ENCODE measurements at places on chromosomes 2 and 18.

DNA sequence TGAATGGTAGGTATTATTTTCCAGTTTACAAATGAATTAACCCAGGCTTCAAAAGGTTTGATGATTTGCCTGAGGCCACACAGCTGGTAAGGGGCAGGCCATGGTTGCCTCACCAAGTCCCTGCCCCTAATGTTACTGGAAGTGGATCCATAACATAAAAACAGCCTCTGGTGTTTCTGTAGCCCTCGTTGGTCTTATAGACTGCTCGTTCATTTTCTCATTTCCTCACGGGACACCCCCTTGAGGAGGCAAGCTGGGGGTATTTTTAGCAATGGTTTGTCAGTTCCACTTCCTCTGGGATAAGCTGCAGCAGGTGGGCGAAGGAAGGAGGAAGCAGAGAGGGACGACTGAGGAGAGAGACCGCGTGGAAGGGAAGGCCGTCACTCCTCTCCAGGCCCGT, 32.9 kb upstream of the NDUFV2 start:
- DNase-seq, result no peak

GRCh38 chr2:145067549-145068030, 547.7 kb upstream of the ZEB2 start:
- no peak for DNase-seq

DNA sequence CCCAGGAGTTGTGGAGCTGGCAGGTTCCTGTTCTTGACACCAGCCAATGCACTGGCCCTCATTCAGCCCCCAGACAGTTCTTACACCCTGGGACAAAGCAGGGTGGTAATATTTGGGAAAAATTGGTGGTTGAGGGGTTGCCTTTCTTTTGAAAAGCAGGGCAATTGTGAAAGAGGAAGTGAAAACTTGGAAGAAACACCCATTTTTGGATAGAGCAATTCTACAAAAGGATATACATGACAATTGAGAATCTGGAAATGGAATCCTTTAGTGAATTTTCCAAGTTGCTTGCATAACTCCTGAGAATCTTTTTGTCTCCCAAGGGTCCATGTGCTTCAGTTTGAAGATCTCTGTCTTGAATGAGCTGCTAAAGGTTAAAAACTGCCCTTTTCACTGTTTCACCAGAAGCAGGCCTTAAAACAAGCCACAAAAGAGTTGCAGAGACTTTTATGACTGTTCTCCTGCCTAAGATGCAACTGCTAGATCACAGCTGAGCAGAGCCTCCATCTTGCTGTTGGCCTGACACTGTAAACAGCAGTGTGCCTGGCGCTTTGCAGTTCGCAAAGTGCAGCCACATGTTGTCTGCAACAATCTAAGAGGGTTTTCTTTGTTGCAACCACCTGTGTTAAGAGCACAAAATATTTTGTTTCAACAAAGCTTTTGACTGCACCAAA, 11.8 kb downstream of the COL4A4 start:
- DNase-seq, result no peak

DNA sequence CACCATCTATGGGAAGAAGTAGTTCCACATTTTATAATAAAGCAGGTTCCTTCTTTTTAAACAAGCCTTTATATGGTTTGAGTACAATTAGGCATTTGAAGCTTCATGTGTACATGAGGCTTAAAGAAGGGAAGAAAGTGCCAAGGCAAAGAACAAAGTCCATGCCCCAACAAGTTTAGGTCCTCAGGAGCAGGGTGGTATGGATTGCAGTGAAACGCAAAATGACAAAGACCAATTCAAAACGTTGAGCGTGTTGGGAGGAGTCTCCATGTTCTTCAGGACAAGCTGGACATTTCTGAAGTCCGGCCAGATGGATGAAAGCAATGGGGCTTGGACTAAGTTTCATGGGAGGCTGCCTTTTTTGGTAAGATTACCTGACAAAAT, 78.8 kb upstream of the FZD5 start:
- no peak for DNase-seq

DNA sequence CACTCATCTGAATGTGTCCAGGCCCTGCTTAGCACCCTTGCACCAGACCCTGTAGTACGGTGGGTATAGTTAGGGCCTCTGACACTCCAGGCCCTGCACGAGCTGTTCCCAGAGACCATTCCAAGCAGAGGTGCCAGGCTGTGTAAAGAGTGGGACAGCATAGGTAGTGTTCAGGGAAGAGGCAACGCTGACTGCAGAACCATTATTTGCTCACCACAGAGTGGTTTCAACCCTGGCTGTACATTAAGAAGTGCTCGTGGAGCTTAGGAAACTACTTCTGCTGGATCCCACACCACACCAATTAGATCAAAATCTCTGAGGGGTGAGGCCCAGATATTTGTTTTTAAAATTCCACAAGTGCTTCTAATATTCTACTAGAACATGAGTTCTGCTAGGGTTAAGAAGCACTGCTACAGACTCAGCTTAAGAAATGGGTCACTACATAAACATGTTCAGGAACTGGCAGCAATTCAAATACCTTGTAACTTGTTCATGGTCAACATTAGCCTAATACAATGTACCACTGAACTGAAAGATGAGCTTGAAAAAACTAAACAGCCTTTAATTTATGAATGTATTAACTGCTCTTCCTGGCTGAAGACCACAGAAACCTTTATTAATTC, 183.0 kb downstream of the MYO5B start:
- no peak for DNase-seq

DNA sequence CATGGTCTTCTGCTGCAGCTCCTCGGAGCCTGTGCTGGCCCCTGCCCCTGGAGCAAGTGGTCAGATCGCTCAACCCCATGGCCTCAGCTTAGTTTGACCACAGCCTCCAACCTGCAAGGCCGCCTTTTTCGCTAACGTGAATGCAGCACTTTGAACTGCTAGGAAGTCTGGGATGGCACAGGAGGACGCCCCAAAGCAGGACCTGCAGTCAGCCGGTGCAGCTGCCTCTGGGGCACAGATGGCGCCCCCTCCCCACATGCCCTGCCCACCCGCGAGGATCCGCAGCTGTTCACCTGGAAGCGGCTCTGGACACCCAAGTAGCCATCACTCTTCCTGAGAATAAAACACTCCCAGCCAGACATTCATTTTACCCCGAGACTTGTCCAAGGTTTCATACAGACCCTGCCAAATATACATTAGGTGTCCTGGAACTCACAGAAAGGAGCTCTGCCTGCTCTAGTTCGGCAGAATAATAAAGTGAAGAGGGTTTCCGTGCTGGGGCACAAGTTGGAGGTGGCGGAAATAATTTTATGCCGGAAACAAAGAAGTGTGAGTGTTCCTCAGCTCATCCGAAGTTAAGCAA, 510.1 kb downstream of the EIPR1 start:
- no peak for DNase-seq

DNA sequence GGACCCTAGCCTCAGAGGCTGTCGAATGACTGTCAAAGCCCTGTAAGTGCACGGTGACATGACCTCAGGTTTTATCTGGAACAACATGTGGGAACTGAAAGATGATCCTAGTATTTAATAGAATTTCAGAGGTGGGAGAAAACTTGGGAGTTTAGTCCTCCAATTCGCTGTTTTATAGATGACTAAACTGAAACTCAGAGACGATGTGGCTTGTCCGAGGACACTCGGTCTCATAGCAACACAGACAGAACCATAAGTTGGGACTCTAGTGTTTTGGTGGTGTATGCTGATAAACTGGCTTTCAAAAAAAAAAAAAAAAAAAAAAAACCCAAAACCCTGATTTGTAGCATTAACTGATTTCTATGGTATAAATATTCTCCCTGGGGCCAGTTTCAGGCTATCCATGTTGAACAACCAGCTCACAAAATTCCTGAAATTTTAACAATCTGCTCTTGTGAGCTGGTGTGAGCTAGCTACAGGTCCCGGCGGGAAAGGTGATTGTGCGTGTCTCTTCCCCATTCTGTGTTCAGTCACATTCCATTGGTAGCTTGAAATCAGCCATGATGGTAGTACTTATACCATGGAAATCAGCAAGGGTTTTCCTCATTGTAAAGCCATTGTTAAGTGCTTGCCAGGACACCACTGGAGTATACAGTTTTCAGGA, 195.5 kb upstream of the EPAS1 start:
- no peak for DNase-seq

GRCh38 chr2:70474256-70474848, 79.3 kb downstream of the TGFA start:
- no peak for DNase-seq

- no peak for DNase-seq
Measured at GRCh38 chr18:26304511-26304910, 78.3 kb downstream of the TAF4B start.

- DNase-seq, result no peak
Measured at GRCh38 chr2:199335502-199335901, 122.2 kb downstream of the SATB2 start.

DNA sequence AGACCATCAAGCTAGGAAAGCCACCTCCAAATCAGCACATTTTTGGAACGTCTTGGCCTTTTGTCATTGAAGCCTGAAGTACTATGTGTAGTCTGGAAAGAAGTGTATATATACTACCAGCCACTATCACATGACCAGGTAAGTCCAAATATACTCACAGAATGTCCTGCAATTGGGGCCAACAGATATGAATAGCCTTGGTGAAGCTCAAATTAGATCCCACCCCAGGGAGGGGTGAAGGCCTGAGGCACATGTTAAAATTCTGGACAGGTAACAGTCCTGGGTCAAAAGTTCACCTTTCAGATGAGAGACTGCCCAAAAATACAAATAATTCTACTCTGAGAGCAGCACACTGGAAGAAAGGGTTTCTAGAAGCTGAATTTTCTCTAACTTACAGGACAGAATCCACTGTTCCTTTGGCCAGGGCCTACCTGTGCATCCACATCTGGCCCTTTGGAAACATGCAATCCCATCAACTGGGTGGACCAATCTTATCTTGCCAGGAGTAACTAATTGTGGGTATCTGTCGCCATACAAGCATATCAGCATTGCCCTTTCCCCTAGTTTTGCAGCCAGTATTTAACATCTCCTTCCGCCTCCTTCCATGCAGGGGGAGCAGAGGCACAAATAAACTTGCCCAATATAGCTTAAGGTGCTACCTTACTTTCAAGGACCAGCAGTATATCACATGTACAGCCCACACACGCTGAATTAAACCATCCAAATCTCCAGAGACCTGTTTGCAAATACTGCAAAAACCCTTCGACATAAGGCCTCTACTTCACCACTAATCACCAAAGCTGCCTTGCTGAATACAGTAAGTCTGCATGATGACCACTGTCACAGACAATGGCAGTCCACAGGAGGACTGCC, 67.8 kb downstream of the EIF5B start:
- DNase-seq, result no peak

DNA sequence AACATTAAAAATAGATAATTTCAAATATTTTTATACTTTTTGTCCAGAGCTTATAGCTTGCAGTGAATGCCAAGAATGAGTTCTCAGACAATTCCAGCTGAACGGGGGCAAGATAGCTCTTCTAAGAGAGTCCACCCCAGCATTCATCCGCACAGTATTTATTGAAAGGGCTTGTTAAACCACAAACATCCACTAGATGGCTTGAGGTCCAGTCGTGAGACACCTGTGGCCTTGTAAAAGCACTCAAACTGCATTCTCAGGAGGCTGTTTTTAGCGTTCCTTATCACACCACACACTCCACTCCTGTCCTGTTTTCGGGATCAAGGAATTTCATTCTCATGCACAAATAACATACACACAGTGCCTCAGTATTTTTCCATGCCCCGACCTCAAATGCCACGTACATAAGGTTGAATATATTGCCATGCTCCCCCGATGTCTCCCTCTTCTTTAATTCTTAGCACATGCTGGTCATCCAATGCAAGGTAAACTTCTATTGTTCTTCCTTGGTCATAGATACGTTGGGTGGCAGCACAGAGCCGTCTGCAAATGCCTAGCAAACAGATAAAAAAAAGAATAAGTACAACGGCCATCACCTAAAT, 47.4 kb downstream of the DNAJC10 start:
- peak; percentile 68 for DNase-seq

- DNase-seq, result no peak
Measured at GRCh38 chr18:21904856-21905255, 164.3 kb downstream of the MIB1 start.

- DNase-seq, result no peak
Measured at GRCh38 chr2:164764474-164764873, 77.1 kb downstream of the COBLL1 start.

DNA sequence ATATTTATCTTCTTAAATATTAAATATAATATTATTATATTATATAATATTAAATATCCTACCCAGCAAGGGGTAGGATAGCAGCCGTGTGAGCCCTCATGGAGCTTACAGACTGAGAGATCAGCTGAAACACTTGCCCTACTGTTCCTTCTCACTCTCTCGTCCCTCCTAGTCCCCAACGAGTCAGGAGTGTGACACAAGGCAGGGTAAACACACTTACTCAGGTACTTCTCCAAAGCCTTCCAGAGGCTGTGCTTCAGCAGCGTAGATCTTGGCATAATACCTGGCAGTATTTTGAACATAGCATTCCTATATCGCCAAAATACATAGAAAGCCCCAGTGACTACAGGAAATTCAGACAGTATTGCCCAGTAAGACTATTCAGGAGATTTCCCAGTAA, 114.1 kb downstream of the ALPK2 start:
- DNase-seq, result no peak

DNA sequence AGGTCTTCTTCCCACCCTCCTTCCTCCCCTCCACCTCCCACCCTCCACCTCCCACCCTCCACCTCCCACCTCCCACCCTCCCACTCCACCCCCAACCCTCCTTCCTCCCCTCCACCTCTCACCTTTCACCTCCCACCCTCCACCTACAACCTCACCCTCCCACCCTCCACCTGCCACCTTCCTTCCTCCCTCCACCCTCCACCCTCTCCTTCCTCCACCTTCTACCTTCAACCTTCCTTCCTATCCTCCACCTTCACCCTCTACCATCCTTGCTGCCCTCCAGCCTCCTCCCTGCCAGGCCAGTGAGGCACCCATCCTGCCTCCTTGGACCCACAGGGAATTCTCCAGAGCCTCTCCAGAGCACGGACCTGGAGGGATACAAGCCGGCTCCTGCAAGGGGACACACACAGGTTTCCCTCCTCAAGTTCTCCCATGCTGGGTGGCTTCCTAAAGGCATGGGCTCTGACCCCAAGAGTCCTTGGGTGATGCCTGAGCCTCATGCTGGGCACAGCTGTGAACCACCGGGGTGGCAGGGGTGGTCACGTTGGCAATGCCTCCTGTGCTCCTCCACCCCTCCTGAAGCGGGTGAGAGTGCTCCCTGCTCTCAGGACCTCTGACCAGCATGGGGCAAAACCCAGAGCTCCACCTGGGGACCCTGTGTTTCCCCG, 293.0 kb downstream of the NDUFA10 start:
- DNase-seq, result no peak

Measured in hematopoietic multipotent progenitor cell treated with erythropoietin and hydrocortisone succinate and interleukin-3 and kit ligand, for 6 days (in vitro differentiated cells).